ENCODE measurements at places on chromosomes 16 and 17. TPM values are rescaled to one million over a fixed set of nuclear protein-coding genes. Genes with fewer than 3 reads are reported as not detected.

DNA sequence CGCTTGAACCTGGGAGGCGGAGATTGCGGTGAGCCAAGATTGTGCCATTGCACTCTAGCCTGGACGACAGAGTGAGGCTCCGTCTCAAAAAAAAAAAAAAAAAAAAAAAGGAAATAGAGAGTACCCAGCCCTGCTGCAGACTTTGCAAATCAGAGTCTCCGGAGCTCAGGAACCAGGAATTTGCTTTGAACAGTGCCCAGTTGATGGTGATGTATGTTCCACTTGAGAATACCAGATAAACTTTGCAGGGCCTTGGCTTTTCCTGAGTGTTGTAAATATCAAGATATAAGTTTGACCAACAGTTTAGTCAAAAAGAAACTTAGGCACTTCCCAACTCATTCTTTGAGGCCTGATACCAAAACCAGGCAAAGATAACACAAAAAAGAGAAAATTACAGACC is 30.6 kb upstream of the MAP3K14 start:
- H3K27me3 ChIP-seq: no peaks in the 10 kb centered on the region
- H3K4me1 ChIP-seq: no peaks in the 10 kb centered on the region
- H3K27ac ChIP-seq: no peak overlapping the region
- H3K36me3 ChIP-seq: no peaks in the 10 kb centered on the region

DNA sequence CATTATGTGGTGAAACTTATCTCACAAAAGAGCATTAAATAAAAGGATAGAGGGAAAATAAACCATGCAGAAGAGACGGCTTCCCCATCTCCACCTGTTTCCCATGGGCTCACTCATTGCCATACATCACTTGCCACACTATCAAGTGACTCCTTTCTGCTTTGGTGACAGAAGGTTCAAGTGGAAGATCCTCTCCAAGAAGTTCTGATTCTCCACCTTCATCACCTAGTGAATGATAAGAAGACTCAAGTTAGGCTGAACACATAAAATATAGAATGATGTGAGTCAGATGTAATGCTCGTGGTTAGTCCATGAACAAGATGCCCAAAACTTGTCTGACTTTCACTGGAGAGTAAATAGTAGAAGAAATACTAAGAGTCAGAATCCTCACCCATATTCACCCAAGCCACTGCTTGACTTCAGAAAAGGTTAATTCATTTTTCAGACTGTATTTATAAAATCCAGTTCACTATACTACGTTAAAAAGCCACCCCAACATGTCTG is 100.1 kb upstream of the TOB1 start:
- no peaks in the 10 kb centered on the region for H3K4me1 ChIP-seq
- no peak overlapping the region for H3K4me3 ChIP-seq
- H3K36me3 ChIP-seq: peaks cover 78% of the 10 kb centered on the region

- H3K4me1 ChIP-seq: no peaks in the 10 kb centered on the region
- no peak overlapping the region for H3K27ac ChIP-seq
- no peak overlapping the region for H3K4me3 ChIP-seq
- DNase-seq: no peak
- no peaks in the 10 kb centered on the region for H3K27me3 ChIP-seq
Measured at GRCh38 chr16:8063159-8063558, 527.2 kb downstream of the TMEM114 start.

DNA sequence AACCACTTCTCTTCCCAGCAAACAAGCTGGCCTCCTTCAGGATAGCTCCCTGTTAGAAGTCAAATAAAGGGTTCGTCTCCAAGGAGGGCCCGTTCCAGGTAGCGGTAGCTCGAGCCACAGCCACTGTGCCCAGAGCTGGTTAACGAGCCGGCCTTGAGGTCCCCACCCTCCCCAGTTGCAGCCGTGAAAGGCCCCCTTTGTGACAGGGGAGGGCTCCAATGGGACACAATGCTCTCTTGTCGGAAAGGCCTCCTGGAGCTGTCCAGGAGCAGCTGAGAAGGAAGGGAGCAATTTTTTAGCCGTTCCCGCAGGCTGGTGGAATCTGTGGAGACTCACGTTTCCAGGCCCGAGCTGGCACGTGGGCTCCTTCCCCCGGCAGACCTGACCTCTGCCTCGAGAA is 29.9 kb upstream of the FOXF1 start:
- H3K36me3 ChIP-seq: no peaks in the 10 kb centered on the region
- DNase-seq: no peak
- no peak overlapping the region for H3K4me3 ChIP-seq
- peaks cover 38% of the 10 kb centered on the region for H3K27me3 ChIP-seq
- H3K4me1 ChIP-seq: no peaks in the 10 kb centered on the region
- no peak overlapping the region for H3K27ac ChIP-seq

- DNase-seq: no peak
- no peak overlapping the region for H3K4me3 ChIP-seq
- no peaks in the 10 kb centered on the region for H3K36me3 ChIP-seq
- no peaks in the 10 kb centered on the region for H3K4me1 ChIP-seq
- H3K27me3 ChIP-seq: no peaks in the 10 kb centered on the region
Measured at GRCh38 chr16:85353839-85354685, 241.8 kb upstream of the CIBAR2 start.

GRCh38 chr16:30065943-30066760 is 592 bp downstream of the ALDOA start:
- no peak for DNase-seq
- H3K4me1 ChIP-seq: peaks cover 8% of the 10 kb centered on the region
- H3K27ac ChIP-seq: peak overlapping the region; percentile 85
- no peaks in the 10 kb centered on the region for H3K27me3 ChIP-seq
- peaks cover 44% of the 10 kb centered on the region for H3K36me3 ChIP-seq

- H3K4me1 ChIP-seq: no peaks in the 10 kb centered on the region
- DNase-seq: no peak
- H3K36me3 ChIP-seq: peaks cover 34% of the 10 kb centered on the region
- H3K4me3 ChIP-seq: no peak overlapping the region
- no peaks in the 10 kb centered on the region for H3K27me3 ChIP-seq
Measured at GRCh38 chr16:69711115-69711740, 15.1 kb downstream of the NQO1 start.

- H3K36me3 ChIP-seq: no peaks in the 10 kb centered on the region
- no peaks in the 10 kb centered on the region for H3K27me3 ChIP-seq
- H3K4me3 ChIP-seq: no peak overlapping the region
- no peak overlapping the region for H3K27ac ChIP-seq
- DNase-seq: no peak
- H3K4me1 ChIP-seq: no peaks in the 10 kb centered on the region
Measured at GRCh38 chr16:71501547-71501946, 12.4 kb upstream of the ZNF19 start.

DNA sequence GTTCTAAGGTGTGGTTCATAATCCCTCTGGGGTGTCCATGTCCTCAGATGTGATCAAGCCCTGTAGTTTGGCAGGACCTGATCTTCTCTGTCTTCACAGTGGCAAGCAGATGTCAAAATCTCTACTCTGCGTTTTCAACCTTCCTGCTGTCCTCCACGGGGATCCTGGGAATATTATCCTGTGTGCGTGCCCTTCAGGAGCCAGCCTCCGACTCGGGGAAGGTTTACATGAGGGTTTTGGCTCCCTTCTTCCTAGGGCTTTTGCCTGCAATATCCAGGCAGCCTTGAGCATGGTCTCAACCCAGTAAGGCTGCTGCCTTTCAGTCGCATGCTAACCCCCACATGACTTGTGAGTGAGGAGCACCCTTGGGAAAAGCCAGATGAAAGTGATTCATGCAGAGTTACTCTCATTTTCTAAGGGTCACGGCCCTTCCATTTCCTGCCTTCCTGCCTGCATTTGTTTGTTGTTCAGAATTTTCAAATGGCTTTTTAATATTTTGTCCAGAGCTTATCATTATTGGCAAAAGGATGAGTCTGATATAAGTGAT is 202.2 kb upstream of the CHMP6 start:
- DNase-seq: peak; percentile 39
- H3K36me3 ChIP-seq: peaks cover 18% of the 10 kb centered on the region
- no peak overlapping the region for H3K4me3 ChIP-seq
- no peaks in the 10 kb centered on the region for H3K4me1 ChIP-seq

GRCh38 chr16:86581458-86581857 is 3.1 kb downstream of the FOXL1 start:
- no peak overlapping the region for H3K27ac ChIP-seq
- no peak for DNase-seq
- peaks cover 2% of the 10 kb centered on the region for H3K4me1 ChIP-seq
- H3K36me3 ChIP-seq: no peaks in the 10 kb centered on the region

The SRSF2 gene
- 255 TPM for total RNA-seq

The PIRT gene
- total RNA-seq: not detected

- H3K4me1 ChIP-seq: peaks cover 3% of the 10 kb centered on the region
- H3K27ac ChIP-seq: no peak overlapping the region
- peaks cover 84% of the 10 kb centered on the region for H3K36me3 ChIP-seq
- no peak for DNase-seq
Measured at GRCh38 chr17:8558144-8558543, 72.4 kb downstream of the MYH10 start.

- peak overlapping the region; percentile 96 for H3K4me3 ChIP-seq
- H3K27ac ChIP-seq: peak overlapping the region; percentile 77
- DNase-seq: peak; percentile 84
- H3K36me3 ChIP-seq: peaks cover 35% of the 10 kb centered on the region
Measured at GRCh38 chr17:978103-979093, 1.2 kb downstream of the NXN start.

DNA sequence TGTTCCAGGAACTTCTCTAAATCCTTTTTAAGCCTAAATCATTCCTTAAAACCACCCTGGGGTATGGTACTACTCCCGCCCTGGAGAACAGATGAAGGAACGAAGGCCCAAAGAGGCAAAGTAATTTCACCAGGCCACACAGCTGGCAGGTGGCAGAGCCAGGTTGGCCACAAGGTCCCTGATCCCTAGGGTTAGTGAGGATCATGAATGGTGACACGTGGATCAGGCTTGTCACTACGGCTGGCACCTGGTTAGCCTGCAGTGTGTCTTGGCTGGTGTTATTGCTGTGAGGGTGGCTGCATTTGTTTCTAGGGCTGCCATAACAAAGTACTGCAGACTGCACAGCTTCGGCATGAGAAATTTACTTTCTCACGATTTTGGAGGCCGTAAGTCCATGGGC is 26.0 kb upstream of the ZNF423 start:
- DNase-seq: no peak
- no peaks in the 10 kb centered on the region for H3K36me3 ChIP-seq
- no peak overlapping the region for H3K27ac ChIP-seq

- H3K36me3 ChIP-seq: no peaks in the 10 kb centered on the region
- H3K4me1 ChIP-seq: no peaks in the 10 kb centered on the region
Measured at GRCh38 chr16:8727131-8727806, 52.9 kb downstream of the ABAT start.

DNA sequence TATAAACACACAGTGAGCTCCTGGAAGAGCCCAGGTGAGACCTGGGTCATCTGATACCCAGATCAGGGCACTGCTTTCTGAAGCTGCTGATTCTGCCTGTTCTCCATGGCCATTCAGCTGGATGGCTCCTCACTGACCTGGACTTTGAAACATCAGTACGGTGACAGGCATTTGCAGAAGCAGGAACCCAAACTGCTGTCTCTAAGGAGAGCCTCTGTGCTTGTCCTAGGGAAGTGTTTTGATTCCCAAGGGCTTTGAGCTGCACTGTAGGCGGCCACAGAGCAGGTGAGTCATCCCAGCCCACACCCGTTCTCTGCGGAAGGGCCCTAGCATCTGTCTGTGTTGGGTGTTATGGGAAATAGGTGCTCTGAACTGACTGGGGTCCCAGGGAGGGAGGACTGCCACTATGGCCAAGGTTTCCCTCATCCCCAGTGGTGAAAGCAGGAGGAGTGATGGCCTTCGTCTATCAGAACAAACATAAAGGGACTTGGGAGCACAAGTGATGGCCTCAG is 60.7 kb upstream of the ADCY9 start:
- no peaks in the 10 kb centered on the region for H3K36me3 ChIP-seq
- H3K27me3 ChIP-seq: no peaks in the 10 kb centered on the region
- no peaks in the 10 kb centered on the region for H3K4me1 ChIP-seq
- no peak overlapping the region for H3K4me3 ChIP-seq
- peak; percentile 69 for DNase-seq
- no peak overlapping the region for H3K27ac ChIP-seq

- H3K36me3 ChIP-seq: no peaks in the 10 kb centered on the region
- H3K27me3 ChIP-seq: no peaks in the 10 kb centered on the region
- no peak for DNase-seq
- no peak overlapping the region for H3K27ac ChIP-seq
- no peaks in the 10 kb centered on the region for H3K4me1 ChIP-seq
Measured at GRCh38 chr17:16269658-16270057, 52.6 kb downstream of the PIGL start.

The MFAP4 gene
- total RNA-seq: 17.4 TPM

The CCL18 gene
- not detected for total RNA-seq

DNA sequence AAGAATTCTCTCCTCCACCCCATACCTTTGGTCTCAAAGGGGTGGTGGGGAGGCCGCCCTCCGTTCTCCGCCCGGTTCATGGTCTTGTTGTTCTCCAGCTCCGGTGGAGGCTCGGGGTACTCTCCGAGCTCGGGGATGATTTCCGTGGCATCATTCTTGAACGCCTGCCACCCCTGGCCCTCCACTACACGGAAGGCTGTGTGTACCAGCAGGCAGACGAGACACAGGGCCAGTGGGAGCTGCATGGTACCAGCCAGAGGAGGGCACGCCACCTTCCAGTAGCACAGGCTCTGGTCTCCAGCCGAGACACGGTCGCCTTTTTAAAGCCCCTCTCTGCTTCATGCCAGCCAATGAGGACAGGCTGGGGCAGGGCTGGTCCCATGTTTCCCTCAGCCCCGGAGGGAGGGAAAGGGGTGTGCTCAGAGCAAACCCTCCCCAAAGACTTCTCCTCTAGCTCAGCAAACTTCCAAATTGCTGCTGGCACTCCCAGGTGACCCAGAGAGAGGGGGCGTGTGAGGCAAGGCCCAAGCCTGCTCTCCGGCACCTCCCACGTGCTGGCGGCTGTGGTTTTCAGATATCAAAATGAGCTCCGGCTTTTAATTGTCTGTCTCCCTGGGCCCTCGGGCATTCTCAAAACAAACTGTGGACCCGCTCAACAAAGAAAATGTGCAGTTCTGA is at the start of gene SOST:
TSS of gene SOST (minus strand) at position 295 of the 678 bp plus-strand sequence. CDS start at position 245, 50 bp downstream.
- H3K4me1 ChIP-seq: no peaks in the 10 kb centered on the region
- no peak for DNase-seq
- H3K27ac ChIP-seq: no peak within 1 kb of the TSS
- H3K4me3 ChIP-seq: no peak within 1 kb of the TSS
- H3K27me3 ChIP-seq: peaks cover 12% of the 10 kb centered on the region
- no peaks in the 10 kb centered on the region for H3K36me3 ChIP-seq

The TMEM107 gene
- 26.2 TPM for total RNA-seq

GRCh38 chr16:72530434-72530833 is 358.5 kb upstream of the PMFBP1 start:
- DNase-seq: no peak
- no peak overlapping the region for H3K27ac ChIP-seq
- no peak overlapping the region for H3K4me3 ChIP-seq
- no peaks in the 10 kb centered on the region for H3K36me3 ChIP-seq
- H3K4me1 ChIP-seq: no peaks in the 10 kb centered on the region
- H3K27me3 ChIP-seq: no peaks in the 10 kb centered on the region
